ENCODE measurements at places on chromosomes 3 and 15.

GRCh38 chr15:40285151-40285550, 2.3 kb upstream of the ANKRD63 start:
- no peak for DNase-seq

GRCh38 chr3:141525814-141526213, 39.0 kb downstream of the RASA2 start:
- DNase-seq: no peak

- DNase-seq: no peak
These were observed 146.9 kb upstream of the SEMA6D start for GRCh38 chr15:47570451-47570850.

DNA sequence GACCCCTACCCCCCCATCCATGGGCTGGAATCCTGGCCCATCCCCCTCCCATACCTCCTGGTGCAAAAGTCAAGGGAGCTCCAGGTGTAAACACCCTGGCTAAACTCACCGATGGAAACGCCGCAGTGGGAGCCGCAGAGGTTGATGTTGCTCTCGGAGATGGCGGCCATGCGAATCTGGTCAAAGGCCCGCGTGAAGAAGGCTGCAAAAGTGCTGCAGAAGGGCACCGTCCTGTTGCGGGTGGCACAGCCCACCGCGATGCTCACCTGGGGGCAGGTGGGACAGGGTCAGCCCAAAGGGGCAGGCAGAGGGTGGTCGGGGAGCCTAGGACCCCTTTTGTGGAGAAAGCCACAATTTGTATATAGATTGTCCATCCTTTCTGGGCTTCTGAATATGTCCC, 26.7 kb downstream of the TKT start:
- DNase-seq: no peak

DNA sequence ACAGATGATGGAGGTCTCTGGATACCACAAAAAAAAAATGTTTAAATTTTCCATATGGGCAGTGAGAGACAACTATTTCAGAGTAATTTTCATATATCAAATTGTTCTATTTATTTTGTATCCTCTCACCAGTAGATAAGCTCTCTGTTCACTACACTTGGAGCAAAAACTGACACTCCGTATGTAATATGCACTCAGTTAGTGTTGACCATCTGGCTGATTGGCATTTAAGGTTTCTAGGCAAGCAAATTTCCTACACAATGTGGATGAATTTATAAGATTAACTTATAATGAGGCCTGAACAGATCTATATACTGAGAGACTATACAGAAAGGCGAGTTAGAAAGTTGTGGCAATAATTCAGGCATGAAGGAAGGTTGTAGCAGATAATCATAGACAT, 836.5 kb upstream of the SEMA6D start:
- no peak for DNase-seq

DNA sequence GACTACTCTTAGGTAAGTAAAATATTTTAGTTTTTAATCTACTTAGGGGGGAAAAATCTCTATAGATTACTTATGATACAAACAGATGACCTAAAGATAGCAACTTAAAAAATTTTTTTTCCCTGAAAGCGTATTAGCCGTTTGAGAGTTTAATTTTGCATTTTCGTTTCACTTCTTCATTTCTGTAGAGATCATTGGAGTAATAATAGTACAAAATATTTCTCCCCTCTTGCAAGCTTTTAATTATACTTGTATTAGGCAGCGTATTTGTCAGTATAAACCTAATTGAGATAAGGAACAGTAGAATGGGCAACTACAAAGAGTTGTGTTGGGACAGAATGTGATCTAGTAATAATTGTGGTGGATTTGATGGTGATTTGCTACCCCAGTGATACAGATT, 10.3 kb downstream of the SKIL start:
- DNase-seq: no peak

- DNase-seq: no peak
These were observed 61.9 kb upstream of the RASGRP1 start for GRCh38 chr15:38626443-38627050.

DNA sequence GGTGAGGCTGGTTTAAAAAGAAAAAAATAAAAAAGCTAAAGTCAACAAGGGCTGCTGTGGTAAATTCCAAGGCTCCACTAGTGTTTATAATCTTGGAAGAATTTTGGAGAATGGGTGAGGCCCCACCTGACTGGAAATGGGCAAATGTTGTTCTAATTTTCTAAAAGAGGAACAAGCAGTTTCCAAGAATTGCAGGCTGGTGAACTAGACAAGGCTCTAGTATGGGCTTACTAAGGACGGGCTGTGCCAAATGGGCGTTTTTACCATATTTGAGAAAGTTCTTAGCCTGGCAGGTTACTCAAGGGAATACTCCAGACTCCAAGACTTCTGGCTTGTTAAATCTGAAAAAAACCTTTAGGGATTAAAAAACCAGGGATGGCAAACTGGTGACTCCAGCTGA, 67.0 kb upstream of the ABHD2 start:
- no peak for DNase-seq

DNA sequence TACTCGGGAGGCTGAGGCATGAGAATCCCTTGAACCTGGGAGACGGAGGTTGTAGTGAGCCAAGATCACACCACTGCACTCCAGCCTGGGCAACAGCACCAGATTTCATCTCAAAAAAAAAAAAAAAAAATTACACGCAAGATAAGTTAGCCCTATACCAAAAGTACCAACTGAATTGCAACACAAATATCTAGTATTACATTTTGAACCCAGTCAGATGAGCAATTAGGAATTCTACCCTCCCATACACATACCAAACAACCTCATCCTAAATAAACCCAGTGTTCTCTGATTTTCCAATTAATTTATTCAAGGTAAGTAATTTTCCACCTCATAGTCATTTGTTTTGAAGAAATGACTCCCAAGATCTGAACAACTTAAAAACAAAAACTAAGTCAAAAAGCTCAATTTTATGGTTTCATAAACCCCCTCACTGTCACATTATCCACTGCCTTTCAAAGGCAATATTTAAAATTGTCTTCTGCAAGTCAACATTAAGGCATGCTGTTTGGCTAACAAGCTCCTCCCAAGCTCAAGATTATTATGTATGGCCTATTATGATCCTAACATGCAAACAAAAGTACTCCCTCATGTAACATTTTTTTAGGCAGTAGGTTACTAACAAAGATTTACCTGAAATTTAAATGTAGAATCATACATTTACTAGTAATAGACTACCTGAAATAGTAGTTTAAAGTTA, 4.5 kb downstream of the RAF1 start:
- no peak for DNase-seq

DNA sequence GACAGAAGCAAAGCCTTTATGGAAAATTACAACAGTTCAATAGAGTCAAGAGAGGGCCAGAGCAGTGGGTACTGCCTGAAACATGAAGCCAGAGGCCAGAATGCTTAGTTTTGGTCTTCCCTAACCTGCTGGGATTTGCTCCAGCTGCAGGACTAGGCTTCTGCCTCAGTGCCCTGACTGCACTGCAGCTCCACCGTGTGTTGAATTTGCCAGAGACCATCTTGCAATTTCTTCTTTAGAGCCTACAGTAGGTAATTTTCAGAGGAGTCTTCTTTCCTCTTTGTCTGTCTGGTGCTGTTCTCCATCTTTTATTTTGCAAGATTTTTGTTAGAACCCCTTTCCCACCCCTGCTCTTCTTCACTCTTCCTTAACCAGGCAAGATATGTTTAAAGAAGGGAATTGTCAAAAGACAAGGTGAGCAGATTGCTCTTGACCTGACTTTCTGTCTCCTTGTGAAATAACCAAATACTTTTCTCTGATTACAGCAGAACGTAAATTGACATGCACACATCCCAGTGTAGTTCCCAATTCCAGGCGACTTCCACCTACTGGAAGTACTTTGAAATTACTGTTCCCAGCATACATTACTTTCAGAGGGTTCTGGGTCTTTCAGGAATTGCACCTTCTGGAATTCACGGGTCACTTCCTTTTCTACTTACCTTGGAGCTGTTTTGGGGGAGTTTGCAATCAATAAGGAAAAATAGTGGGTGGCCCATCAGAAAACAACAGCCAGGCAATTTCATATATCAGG, 161.2 kb downstream of the MINAR1 start:
- DNase-seq: no peak

DNA sequence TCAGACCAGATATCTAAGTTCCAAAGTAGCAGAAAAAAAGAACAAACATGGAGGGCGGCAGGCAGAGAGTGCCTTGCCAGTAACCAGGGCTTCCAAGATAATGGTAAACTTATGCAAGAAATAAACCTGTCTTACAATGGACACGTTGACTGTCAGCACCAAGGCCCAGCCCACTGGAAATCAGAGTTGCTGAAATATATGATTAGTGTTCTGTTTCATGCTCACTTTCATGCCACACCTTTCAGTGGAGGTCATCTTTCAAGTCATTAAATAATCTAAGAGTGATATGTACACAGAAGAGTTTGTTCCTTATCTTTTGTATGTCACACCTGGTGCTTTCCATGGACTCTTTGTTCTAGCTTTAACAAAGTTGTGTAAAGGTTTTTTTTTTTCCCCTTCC, 358.1 kb downstream of the MECOM start:
- no peak for DNase-seq
